Stimulated activated CD8-positive, alpha-beta memory T cell treated with anti-CD3 and anti-CD28 coated beads, Interleukin-7, amount 100 ng/mL, for 1 hour (primary cell): ENCODE measurements at places on chromosomes 1 and 21.

GRCh38 chr1:217770918-217771317, 139.8 kb downstream of the SPATA17 start:
- no peak for DNase-seq

GRCh38 chr1:219398815-219399396, 214.0 kb downstream of the ZC3H11B start:
- no peak for DNase-seq

DNA sequence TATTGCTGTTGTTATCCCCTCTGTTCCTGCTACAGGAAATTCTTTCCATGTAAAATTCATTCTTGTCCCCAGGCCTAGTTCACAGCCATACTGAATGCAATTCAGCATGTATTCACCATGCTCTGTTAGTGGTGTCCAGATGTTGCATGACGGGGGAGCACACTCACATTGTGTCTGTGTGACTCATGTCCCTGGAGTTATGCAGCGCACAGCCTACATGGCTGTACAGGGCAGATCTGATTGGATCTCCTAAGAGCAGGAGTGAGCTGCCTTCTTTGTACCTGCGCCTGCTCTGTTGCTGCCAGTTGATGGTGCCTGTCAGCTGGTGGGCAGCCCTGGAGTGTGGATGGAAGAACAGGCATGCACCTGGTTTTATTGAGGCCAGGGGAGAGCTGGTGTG, 17.6 kb downstream of the HTR6 start:
- DNase-seq: no peak

GRCh38 chr21:18142655-18143054, 102.0 kb upstream of the CHODL start:
- no peak for DNase-seq

DNA sequence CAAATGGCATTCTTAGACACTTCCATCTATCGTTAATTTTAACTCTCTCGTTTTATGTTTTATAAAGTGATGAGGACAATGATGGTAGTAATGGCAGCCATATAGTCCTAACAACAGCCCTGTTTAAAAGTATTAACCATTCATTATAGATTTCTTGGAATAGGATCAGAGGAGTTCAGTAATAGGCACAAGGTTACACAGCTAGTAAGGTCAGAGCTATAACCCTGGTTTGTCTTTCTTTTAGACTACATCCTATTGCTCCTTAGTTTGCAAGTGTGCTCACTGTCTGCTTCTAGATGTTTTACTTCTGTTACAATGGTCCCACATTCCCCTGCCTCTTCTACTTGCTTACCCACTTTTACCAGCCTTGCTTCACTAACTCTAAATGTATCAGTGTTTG, 50.9 kb downstream of the TLCD4 start:
- DNase-seq: no peak

DNA sequence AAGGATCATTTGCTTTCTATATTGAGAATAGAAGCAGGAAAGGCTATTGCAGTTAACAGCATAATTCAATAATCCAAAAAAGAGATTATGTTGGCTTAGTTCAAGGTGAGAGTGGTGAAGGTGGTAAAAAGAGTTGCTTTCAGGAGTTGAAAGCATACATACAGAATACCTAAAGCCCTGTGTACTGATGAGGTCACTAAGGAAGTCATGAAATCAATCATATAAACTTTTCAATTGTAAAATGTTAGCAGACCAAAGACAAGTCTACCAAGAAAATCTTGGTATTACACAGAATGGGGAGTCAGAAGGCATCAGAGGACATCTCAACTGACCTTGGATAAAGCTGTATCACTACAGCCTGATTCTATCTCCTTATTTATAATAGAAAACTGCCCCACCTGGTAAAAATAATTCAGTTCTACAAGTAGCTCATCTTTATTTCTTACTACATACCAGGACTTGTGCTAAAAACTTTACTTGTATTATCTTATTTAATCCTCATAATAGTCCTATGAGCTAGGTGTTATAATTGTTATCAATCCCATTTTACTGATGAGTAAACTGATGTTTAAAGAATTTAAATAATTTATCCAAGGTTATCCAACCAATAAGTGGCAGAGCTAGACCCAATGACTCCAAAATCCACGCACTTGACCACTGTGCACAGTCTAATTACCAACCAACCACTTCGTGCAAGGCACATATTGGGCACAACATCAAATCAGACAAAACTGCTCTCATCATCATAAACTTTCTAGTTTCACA, 40.9 kb downstream of the TUT4 start:
- no peak for DNase-seq

DNA sequence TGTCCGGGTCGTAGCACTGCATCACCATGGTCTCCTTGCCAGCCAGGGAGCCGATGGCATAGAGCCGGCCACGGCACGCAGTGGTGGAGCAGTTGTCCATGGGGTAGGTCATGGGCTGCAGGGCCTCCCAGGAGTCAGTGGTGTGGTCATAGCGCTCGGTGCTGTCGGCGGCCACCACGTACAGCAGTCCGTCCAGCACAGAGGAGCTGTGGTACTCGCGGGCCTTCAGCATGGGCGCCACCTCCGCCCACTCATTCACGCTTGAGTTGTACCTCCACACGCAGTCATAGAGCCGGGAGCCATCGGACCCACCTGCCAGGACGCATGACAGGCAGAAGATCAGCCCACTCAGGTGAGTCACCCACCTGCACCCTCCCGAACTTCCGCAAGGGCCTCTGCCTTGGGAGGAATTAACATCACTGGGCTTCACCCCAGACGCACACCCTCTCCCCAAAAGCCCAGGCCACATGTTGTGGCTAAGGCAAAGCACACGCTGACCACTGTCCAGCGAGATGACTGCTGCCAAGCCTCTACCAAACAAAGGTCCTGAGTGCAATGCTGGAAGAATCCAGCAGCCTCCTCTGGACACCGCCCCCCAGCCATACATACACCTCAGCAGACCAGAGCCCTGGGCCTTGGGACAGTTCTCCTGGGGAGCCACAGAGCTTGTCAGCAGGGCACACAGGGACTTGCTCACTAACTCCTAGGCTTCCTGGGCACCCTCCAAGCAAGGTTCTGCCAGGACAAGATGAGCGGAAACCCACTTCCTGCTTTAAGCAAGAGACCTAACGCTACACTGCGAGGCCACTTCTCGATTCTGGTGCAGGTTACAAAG, 3.3 kb downstream of the KLHL21 start:
- no peak for DNase-seq

DNA sequence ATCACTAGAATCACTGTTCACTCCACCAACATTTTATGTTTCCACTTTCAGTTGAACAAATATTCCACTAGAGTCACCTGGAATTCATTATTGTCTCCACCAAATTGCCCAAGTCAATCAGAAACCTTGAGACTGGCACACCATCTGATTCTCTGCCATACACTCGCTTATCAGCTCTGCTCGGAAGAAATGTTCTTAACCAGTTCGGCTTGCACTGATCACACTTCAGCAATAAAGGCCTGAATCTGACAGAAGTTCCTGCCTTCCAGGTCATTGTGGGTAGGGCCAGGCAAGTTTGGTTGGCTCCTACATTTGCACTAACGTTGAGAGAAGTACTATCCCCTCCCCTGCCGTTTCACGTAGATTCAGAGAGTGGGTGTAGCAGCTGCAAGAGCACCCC, 10.0 kb downstream of the TPM3 start:
- no peak for DNase-seq

DNA sequence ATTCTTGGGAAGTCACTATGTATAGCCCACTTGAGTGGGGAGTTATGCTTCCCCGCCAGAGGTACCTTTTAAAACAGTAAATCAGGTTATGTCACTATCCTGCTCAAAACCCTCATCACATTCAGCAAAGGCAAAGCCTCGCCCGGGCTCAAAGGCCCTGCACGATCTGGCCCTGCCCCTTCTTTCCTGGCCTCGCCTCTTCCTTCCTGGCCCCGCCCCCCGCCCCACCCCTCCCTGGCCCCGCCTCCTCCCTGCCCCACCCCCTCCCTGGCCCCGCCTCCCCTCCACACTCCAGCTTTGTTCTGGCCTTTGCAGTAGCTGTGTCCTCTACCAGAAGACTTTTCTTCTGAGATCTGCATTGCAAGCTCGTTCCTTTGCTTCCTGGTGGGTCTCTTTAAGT, 6.6 kb downstream of the LDLRAD2 start:
- no peak for DNase-seq

DNA sequence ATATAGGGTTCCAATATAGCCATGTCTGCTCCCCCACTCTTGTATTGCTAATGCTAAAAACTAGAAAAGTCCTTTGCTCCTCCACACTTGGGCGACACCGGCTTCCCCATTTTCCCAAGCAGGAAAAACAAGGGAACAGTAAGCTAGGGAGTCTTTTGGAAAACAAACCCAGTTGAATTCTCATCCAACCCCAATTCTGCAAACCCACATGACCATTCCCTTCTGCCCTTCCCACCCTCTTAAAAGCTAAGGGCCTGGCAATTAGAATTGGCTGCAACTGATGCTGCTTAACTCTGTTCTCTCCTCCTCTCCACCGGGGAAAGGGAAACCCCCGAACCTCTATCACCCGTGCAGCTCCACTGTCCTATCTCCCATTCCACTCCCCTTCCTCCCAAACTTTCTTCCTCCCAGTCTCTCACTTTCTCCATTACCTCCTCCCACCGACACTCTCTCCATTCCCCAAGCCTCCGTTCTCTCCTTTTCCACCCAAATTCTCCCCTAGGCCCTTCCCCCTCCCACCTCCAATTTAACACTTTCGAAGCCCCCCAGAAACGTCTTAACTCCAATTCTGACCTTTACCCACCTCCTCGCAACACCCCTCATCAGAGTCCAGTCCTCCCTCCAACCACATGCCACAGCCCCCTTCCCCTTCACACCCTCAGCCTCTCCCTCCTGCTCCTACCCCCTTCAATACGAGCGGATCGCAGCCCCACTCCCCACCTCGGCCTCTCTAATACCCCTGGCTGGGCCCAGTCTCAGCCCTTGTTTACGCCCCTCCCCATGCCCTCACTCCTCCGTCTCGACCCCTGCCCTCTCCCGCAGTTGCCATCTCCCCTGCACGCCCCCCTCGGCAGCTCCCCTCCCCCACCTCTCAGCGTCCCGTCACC, 701 bp downstream of the DEDD start:
- DNase-seq: no peak

- no peak for DNase-seq
These were observed 7.9 kb downstream of the ACKR1 start for GRCh38 chr1:159212596-159212995.

GRCh38 chr1:54135436-54136120, 17.2 kb downstream of the CDCP2 start:
- no peak for DNase-seq

- no peak for DNase-seq
These were observed 462.1 kb upstream of the C1orf87 start for GRCh38 chr1:60535713-60536112.

DNA sequence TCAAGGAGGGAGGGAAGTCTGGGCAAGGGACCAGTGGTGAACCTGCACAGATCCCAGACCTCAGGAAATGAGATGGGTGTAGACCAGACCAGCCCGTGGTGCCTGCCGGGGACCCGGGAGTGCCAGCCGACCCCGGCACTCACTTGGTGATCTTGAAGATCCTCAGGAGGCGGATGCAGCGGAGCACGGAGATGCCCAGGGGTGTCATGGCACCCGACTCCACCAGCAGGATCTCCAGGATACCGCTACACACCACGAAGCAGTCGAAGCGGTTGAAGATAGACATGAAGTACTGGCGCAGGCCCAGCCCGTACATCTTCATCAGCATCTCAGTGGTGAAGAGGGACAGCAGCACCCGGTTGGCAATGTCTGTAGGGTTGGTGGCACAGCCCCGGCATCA, 34.5 kb downstream of the CACNA1S start:
- DNase-seq: no peak

DNA sequence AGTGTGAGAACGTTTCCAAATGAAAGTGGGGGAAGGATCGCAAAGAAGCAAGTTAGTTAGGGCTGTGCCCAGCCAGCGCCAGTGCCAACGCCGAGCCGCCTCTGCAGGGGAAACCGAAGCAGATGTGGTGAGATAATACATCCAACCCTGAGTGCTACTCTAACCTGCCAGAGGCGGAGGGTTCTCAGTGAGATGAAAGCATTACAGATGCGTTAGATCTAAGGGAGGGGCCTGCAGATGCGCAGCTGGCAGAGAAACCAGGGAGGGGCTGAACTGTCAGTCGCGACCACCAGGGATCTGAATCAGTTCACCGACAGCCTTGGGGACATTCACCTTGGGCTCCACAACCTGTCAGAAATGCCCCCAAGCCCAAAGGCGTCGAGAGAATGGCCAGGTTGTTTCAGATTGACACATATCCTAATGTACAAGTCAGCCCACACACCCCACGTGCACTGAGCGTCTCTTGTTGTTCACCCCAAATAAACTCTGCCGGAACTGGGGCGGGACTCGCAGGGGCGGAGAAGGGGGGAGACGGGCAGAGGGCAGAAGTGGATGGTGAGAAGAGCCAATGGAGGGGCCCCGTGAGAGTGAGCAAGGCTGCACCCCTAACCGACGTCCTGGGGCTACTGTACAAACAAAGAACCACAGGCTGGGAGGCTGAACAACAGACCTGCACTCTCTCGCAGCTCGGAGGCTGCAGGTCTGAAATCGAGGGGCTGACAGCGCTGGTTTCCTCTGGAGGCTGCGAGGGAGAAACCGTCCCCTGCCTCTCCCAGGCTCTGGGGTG, 8.7 kb upstream of the UMODL1 start:
- peak; percentile 66 for DNase-seq

GRCh38 chr1:188888386-188888785, 1589.3 kb downstream of the BRINP3 start:
- DNase-seq: no peak

DNA sequence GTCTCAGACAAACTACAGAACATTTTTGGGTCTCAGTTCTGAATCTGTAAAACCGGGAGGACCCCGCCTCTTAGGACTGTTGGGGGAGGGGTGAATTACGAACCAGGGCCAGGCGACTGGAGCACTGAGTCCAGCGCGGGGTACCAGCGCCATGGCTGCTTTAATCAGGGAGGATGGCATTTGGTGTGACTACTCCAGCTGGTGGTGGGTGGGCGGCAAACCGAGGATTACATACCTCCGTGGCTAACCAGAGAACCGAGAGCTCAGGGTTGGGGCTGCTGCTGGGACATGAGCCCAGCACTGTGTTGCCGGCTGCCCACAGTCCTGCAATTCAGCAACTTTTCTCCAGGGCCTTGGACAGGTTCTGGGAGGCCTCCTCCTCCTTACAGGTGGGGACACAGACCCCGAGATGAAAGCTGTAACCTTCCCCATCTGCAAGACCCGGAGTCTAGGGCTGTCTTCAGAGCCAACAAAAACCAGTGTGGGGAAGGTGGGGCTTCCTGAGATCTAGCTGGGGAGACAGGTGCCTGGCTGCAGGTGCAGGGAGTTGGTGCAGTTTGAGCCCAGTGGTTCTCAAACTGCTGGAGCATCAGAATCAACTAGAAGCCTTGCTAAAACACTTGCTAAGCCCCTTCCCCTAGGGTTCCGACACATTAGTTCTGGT, 273.5 kb downstream of the FOXD2 start:
- no peak for DNase-seq

GRCh38 chr1:161933592-161934588, 89.8 kb downstream of the OLFML2B start:
- DNase-seq: no peak

DNA sequence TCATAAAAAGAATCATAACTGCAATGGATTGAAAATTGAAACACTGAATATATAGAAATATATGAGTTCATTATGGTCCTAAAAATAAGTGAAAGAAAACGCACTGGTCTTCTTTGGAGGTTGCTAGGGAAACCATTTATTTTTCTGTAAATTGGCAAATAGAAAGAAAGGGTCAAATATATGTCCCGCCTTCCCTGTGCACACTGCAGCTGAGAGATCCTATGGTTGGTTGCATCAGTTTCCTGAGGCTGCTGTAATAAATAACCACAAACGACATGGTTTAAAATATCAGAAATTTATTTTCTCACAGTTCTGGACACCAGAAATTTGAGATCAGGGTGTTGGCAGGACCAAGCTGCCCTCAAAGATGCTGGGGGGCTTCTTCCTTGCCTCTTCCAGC, 35.0 kb downstream of the CA6 start:
- DNase-seq: no peak

- no peak for DNase-seq
These were observed 77.6 kb upstream of the VANGL1 start for GRCh38 chr1:115564201-115564600.
